ENCODE measurements at places on chromosomes 5 and 9.

GRCh38 chr5:67238191-67238590, 41.6 kb upstream of the CD180 start:
- DNase-seq, result no peak

DNA sequence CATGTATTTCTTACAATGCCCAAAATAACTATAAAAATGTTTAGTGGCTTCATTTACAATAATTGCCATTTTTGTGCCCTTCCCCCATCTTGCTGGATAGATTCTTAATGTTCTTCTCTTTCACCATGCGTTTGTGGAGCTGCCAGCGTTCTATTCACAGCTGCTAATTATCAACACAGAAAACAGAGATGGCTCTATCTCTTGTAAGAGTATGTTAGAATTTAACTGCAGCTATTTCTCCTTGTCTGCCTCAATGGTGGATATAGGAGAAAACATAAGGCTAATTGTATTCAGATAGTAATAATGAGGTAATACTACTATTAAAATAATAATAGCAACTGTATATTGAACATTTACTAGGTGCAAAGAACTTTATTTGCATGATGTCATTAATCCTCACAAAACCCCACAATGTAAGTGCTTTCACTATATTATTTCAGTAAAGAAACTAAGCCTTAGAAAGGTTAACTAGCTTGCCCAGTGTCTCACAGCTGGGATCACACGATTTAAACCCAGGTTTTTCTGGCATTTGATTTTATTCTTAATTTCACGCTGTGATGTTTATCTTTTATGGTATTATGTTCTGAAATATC, 50.1 kb downstream of the JAKMIP2 start:
- no peak for DNase-seq

GRCh38 chr9:125794708-125795107, 47.5 kb downstream of the PBX3 start:
- no peak for DNase-seq

- DNase-seq, result no peak
Measured at GRCh38 chr9:96651626-96652025, 3.5 kb downstream of the PRXL2C start.

GRCh38 chr5:60826653-60827052, 17.4 kb downstream of the ELOVL7 start:
- DNase-seq, result no peak

- no peak for DNase-seq
Measured at GRCh38 chr5:172600571-172600970, 40.5 kb upstream of the NEURL1B start.

DNA sequence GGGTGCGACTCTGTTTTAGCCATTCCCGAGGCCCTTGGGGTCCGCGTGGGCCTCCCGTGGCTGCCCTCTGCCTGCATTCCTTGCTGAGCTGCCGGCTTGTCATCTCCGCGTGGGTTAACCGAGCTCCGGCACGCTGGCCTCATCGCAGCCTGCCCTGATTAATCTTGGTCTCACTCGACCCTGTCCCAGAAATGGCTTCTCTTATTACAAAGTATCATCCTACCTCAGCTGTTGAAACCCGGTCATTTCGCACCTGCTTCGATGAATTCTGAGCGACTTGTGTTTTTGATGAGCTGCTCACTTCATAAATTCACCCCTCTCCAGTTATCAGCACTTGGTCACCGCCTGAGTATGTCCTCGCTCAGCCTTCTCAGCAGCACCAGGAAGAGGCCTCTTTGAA, 123.5 kb upstream of the EGFLAM start:
- DNase-seq, result no peak

DNA sequence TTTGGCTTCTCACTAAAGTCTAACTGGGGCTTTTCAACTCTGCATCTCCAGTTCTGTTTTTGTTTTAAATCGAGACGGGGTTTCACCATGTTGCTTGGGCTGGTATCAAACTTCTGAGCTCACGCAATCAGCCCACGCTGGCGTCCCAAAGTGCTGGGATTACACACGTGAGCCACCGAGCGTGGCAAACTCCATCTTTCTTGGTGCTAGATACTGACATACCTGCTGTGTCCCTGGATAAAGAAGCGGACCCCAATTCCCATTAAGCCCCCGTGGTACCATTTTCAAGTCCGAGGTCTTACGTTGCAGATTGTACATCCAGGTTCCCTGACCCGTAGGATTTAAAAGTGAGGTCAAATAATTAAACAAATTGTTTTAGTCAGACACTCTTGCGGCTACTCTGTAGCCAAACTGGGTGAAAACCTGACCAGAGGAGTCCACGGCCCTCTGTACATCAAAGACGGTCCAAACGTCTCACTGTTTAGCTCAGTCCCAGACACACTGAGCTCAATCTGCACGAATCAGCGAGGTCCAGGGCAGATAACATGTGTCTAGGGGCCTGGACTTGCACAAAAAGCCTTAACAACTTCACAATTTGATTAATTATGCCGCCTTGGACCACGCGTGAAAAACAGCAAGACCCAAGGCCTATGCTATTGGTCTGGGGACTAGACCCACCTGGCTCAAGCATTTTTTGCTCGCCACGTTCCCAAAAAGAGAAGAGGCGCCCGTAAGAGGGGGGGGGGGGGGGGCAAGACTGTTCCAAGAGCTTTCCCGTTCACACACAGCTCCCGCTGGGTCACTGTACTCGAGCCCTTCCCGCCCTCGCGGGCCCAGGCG, 727 bp upstream of the DNAJA1 start:
- no peak for DNase-seq

DNA sequence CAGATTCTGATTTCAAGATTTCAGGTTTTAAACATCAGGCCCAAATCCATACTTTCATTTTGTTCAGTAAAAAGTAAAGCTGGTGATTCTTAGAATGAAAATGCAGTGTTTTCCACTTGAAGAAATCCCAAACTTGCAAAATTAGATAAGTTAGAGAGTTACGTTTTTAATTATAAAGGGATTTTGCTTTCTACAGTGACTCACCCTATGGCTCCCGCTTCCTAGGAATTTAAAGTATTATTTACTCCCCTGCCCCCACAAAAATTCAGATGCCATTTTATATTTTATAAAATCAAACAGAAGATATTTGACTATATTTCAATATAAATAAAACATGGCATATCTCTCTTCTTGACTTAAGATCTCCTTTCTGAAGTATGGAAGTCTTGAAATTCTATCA, 402.9 kb downstream of the ZSWIM6 start:
- no peak for DNase-seq

DNA sequence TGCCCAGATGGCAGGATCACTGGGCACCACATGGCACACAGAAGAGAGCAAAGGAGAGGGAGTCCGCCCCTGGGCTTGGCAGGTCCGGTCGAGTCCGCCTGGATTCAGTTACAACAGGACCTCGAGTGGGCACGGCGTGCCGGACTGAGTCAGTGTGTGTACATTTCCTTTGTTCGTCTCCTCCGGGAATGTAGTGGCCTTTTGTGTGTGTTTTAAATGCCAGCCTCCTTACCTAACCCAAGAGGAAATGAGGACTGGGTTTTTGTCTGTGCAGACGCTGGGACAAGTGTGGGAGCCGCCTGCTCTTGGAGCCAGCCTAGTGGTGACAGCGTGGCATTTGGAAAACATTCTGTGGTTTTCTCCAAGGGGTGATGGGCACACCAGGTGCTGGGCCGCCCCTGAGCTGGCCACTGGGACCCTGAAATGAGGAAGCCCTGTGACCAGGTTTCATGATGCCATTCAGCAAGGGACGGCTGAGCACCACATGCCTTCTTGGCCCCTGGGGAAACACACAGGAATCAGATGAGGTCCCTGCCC, 9.6 kb downstream of the NEK6 start:
- DNase-seq, result no peak

DNA sequence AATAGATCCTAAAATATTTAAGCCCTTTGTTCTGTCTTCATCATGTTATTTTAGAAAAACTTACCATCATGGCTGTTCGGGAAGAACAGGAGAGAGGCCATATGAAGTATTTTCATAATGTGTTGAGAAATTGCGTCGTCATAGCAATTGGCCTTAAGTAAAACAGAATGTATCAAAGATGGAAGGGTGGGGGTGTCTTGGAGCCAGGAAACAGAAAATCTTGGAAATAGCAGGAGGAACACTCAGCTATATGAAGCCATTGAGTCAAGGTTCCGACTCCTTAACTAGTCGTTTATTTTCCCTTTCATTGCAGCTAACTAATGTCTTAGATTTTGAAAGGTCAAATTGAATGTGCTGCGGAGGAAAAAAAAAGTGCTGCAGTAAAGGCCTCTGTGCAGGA, 1.3 kb downstream of the SPTAN1 start:
- no peak for DNase-seq

DNA sequence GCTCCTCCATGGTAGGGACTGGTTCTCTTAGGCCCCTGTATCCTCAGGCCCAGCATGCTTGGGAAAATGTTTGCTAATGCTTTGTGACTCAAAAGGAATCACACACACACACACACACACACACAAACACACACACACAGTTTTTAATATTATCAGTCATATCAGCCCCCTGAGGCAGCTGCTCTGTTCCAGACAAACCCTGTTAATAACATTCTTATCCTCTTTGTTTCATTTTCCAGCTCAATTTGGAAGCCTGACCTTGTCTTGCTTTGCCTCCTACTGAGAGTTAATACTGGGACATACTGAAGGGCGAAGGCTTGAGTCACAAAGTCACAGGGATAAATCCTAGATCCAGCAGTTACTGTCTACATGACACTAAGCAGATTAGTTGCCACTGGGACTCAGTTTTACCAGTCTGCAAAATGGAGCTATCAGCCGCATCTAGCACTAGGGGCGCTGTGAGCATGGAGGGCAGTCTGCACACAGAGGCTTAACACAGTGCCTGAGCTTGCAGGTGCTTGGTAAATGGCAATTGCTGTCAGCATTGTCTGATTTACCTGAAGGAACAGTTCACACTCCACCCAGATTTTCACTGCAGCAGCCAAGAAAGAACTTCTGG, 37.1 kb upstream of the KCNMB1 start:
- no peak for DNase-seq

GRCh38 chr5:35194635-35195471, 35.4 kb downstream of the PRLR start:
- no peak for DNase-seq

GRCh38 chr9:129885018-129885669, 49.9 kb downstream of the USP20 start:
- peak; percentile 63 for DNase-seq

GRCh38 chr9:132789719-132790118, 88.4 kb downstream of the AK8 start:
- DNase-seq, result no peak

- DNase-seq, result no peak
Measured at GRCh38 chr5:61617039-61617438, 285.0 kb downstream of the ZSWIM6 start.

GRCh38 chr9:37602817-37603216, 10.4 kb upstream of the TOMM5 start:
- no peak for DNase-seq

DNA sequence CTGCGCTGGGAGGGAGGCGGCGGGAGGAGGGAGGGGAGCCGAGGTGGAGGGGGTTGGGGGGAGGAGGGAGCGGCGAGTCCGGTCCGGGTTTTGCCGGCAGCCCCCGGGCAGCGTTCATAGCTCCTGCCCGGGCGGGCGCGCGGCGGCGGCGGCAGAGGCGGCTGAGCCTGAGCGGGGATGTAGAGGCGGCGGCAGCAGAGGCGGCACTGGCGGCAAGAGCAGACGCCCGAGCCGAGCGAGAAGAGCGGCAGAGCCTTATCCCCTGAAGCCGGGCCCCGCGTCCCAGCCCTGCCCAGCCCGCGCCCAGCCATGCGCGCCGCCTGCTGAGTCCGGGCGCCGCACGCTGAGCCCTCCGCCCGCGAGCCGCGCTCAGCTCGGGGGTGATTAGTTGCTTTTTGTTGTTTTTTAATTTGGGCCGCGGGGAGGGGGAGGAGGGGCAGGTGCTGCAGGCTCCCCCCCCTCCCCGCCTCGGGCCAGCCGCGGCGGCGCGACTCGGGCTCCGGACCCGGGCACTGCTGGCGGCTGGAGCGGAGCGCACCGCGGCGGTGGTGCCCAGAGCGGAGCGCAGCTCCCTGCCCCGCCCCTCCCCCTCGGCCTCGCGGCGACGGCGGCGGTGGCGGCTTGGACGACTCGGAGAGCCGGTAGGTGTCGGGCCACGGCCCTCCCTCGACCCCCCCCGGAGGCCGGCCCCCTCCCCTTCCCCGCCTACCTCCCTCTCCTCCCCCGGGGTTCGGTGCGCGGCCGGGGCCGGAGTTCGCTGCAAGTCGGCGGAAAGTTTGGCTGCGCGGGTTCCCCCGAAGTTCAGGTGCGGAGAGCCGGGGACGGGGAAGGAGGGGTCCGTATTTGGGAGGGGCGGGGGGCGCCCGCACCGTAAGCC, at the start of gene CXXC5:
Gene CXXC5, plus strand, starts transcription at position 145 of the 877 bp plus-strand sequence. CDS start 32,175 bp downstream, outside the sequence.
- no peak for DNase-seq

GRCh38 chr9:31153250-31153840, 1231.1 kb upstream of the ACO1 start:
- no peak for DNase-seq

GRCh38 chr9:101566904-101567724, 27.7 kb downstream of the PPP3R2 start:
- DNase-seq, result no peak

- DNase-seq, result no peak
Measured at GRCh38 chr5:138022912-138023311, 10.0 kb downstream of the FAM13B start.

- DNase-seq, result peak; percentile 18
Measured at GRCh38 chr9:129309906-129310305, 131.8 kb upstream of the IER5L start.

GRCh38 chr5:168740811-168741213, 161.6 kb upstream of the PANK3 start:
- DNase-seq, result no peak

DNA sequence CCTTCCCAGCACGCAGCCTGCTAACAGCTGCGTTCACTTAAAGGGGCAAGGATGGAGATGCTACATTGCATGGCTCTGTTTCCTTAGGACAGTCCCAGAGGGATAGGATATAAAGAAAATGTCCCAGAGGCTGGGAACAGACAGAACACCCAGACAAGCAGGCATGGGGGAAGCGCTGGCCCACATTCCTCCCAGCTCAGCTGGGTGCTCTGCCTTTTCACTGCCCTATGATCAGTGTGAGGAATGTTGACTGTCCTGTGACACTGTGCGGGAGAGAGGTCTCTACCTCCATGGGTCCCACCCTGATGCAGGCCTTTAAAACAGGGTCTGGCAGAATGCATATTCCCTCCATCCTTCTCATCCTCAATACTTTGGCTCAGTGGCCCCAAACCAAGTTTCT, 459.4 kb upstream of the DMAC1 start:
- DNase-seq, result no peak

GRCh38 chr5:175003531-175003930, 279.1 kb downstream of the MSX2 start:
- DNase-seq, result no peak

GRCh38 chr9:91210318-91210717, 151.4 kb downstream of the AUH start:
- no peak for DNase-seq

- peak; percentile 65 for DNase-seq
Measured at GRCh38 chr9:78439190-78439865, 142.4 kb downstream of the PSAT1 start.

GRCh38 chr9:99368341-99369326, 146.6 kb downstream of the SEC61B start:
- no peak for DNase-seq

- DNase-seq, result no peak
Measured at GRCh38 chr5:93589829-93590215, 6.8 kb downstream of the NR2F1 start.
